Activated T-helper 2 cell treated with anti-CD3 and anti-CD28 coated beads, Interferon-gamma antibody, Interleukin-2, Interleukin-4, amounts not matched to agents 10 μg/mL and 5 μg/mL and 100 μg/mL, durations not matched to agents 14 hours and 24 hours and 36 hours (primary cell): ENCODE measurements at places on chromosomes 12 and 14.

- no peak for DNase-seq
Measured at GRCh38 chr12:92546259-92546634, 156.5 kb upstream of the PLEKHG7 start.

- DNase-seq = no peak
Measured at GRCh38 chr12:52225752-52226151, 7.3 kb upstream of the KRT7 start.

- no peak for DNase-seq
Measured at GRCh38 chr14:41899416-41899815, 292.7 kb downstream of the LRFN5 start.

DNA sequence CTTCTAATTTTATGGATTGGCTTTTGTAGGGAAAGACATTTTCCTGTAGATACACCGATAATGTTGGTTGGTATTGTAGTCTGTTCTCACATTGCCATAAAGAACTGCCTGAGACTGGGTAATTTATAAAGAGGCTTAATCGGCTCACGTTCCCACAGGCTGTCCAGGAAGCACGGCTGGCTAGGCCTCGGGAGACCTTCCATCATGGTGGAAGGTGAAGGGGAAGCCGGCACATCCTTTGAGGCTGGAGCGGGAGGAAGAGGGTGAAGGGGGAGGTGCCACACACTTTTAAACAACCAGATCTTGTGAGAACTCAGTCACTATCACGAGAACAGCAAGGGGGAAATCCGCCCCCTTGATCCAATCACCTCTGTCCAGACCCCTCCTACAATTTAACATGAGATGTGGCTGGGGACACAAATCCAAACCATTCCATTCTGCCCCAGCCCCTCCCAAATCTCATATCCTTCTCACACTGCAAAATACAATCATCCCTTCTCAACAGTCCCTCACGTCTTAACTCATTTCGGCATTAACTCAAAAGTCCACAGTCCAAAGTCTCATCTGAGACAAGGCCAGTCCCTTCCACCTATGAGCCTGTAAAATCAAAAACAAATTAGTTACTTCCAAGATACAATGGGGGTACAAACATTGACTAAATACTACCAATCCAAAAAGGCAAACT lies 66.7 kb upstream of the EIF5 start:
- no peak for DNase-seq

GRCh38 chr12:47819138-47819895 lies 386 bp downstream of the HDAC7 start:
- peak; percentile 45 for DNase-seq

- DNase-seq = no peak
Measured at GRCh38 chr12:75699728-75700496, 188.5 kb upstream of the KRR1 start.

DNA sequence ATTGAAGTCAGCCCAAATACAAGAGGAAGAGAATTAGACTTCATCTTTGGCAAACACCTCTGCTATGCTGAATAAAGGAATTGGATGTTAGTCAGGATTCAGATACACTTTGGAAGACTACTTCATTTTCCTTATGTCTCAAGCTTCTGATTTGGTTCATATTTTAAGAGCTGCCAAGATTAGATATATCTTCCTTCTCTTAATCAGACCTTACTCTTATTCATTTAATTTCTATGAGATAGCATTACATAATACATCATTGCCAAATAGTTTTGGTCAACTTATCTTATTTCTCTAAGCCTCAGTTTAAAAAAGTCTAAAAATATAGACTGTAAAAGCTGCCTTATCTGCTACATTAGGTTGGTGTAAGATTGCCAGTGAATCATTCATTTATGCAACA lies 330.6 kb upstream of the NAV3 start:
- DNase-seq = no peak

GRCh38 chr12:95848575-95849388 lies 10.0 kb upstream of the SNRPF start:
- DNase-seq = no peak

DNA sequence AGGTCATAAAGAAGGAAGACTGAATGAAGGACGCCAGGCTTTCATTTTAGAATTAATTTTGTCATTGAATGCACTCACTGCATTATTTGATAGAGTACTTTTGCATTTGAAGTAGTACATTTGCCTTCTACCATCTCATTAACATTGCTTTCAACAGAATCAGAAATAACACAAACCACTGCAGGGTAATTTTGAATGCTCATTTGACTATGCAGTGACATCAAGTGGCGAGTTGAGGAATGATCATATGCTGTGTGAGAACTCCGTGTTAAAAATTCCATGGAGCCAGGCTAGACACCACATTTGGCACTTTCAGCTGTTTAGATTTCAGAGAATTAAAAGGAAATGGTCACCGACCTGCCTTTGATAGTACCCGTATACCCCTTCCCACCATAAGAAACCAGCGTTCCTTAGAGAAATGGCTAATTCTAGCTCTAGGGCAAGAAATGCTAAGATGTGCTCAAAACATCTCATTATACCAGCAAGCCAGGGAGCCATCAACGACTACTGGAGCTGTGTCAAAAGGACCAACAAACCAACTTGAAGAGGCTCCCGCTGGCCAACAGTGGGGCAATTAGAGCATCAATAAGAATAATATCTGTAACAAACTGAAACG lies 16.5 kb downstream of the HEBP1 start:
- DNase-seq = no peak

- no peak for DNase-seq
Measured at GRCh38 chr12:108098374-108098773, 30.7 kb upstream of the WSCD2 start.

DNA sequence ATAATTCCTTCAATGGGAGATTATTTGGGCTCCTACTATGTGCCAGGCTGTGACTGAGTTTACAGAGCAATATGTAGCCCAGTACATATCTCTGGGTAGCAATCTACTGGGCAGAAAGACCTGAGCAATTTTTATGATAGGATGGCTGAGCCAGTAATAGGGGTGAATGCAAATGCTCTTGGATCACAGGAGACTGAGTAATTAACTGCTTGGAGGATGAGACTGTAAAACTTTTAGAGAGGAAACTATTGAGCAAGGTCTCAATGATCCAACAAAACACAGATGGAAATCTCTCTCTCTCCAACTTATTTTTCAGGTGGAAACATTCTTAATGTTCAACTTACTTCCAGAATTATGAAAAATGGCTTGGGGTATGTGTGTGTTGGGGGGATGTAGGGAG lies 402.2 kb downstream of the AEBP2 start:
- no peak for DNase-seq

- no peak for DNase-seq
Measured at GRCh38 chr12:21912318-21912717, 28.9 kb downstream of the ABCC9 start.

- no peak for DNase-seq
Measured at GRCh38 chr12:18690653-18691052, 47.2 kb downstream of the PLCZ1 start.

DNA sequence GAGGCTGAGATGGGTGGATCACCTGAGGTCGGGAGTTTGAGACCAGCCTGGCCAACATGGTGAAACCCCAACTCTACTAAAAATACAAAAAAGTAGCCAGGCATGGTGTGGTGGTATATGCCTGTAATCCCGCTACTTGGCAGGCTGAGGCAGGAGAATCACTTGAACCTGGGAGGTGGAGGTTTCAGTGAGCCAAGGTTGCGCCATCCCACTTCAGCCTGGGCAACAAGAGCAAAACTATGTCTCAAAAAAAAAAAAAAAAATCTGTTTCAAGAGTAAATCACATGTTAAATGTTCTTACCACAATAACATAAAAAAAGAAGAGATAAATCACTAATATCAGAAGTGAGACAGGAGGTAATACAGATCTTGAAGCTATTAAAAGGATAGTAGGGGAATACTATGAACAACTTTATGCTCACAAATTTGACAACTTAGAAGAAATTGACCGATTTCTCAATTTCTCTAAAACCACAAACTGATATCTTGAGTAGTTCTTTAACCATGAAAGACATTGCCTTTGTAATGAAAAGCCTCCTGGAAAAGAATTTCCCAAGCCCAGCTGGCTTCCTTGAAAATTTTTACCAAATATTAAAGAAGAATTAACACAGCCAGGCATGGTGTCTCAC lies 37.7 kb downstream of the TAOK3 start:
- DNase-seq = no peak

GRCh38 chr12:104313568-104314241 lies 10.2 kb downstream of the EID3 start:
- no peak for DNase-seq

DNA sequence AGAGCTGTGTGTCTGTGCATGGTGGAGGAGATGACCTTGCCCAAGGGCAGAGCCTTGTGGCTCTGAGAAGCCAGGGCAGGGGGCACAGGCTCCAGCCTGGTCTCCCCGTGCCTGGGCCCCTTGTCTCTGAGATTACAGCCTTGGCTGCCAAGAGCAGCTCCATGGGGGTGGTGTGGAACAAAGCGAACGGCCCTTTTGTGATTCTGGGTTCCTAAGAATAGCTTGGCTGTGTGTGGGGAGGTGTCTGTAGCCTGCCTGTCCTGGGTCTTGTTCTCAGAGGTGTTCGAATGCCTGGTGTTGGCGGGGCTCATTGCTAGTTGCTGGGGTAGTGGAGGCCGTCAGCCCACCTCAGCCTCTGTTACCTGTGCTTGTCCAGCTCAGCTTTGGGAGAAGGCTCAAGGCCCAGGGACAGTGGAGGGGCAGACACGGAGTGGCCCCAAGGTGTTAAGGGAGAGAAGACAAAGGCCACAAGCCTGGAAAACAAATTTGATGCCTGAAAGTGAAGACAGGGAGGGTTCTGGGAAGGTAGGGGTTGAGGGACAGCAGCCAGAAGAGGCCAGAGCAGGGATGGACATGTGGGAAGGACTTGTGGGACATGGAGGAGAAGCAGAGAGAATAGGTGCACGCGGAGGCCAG lies 7.4 kb upstream of the MYH7 start:
- DNase-seq = no peak

- DNase-seq = peak; percentile 82
Measured at GRCh38 chr12:14961466-14962152, at the start of gene ARHGDIB. Gene ARHGDIB, minus strand, starts transcription at chr12:14961601. Its CDS starts 10,889 bp downstream, at chr12:14950712.

DNA sequence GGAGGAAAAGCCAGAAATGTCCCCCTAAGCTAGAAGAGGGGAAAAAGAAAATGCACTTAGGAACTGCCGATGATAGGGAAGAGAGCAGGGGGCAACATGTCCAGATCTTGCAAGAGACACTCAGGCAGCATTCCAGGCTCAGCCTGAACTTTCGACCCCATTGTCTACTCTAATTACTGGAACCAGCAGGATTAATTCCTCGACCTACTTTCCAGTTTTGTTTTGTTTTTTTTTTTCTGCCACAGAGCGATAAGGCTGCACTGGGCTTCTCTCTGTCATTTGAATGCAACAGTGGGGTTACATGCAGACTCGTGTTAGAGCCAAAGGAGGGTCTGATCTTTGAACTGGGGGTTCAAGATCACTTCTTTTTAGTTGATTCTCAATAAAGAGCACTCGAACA lies 68.7 kb upstream of the MED13L start:
- no peak for DNase-seq

GRCh38 chr12:24679126-24679525 lies 269.8 kb downstream of the BCAT1 start:
- no peak for DNase-seq

DNA sequence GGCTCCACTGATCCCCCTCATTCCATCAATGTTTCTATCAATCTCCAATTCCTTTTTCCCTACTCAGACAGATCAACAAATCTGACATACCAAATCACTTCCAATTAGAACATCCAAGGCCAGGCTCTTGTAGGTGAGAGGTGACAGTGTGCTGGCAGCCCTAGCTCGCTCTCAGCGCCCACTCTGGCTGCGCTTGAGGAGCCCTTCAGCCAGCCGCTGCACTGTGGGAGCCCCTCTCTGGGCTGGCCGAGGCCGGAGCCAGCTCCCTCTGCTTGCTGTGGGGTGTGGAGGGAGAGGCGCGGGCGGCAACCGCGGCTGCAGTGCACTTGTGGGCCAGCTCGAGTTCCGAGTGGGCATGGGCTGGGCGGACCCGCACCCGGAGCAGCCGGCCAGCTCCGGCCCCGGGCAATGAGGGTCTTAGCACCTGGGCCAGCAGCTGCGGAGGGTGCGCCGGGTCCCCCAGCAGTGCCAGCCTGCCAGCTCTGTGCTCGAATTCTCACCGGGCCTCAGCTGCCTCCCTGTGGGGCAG lies 6.0 kb upstream of the ITPR2 start:
- DNase-seq = no peak
